Suppressor macrophage (primary cell): ENCODE measurements at places on chromosomes 1 and 21.

- no peak for DNase-seq
Observed at GRCh38 chr1:114387010-114387360, 124.0 kb downstream of the TRIM33 start.

DNA sequence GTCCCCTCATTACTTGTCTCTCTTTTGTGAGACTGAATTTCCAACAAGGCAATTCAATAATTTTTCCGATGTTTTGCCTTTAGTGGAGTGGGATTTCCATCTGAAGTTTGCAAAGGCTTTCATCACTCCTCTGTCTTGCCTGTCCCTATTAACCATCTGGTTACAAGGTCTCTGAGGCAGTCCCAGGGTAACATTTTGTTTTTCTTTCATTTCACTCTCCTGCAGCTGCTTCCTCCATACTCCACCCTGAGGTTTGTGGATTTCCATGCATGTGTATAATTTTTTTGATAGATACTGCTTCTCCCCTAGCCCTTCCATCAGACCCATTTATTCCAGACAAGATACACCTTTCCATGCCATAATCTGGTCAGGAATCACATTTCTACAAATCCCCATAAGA, 366.8 kb downstream of the PTBP2 start:
- no peak for DNase-seq

DNA sequence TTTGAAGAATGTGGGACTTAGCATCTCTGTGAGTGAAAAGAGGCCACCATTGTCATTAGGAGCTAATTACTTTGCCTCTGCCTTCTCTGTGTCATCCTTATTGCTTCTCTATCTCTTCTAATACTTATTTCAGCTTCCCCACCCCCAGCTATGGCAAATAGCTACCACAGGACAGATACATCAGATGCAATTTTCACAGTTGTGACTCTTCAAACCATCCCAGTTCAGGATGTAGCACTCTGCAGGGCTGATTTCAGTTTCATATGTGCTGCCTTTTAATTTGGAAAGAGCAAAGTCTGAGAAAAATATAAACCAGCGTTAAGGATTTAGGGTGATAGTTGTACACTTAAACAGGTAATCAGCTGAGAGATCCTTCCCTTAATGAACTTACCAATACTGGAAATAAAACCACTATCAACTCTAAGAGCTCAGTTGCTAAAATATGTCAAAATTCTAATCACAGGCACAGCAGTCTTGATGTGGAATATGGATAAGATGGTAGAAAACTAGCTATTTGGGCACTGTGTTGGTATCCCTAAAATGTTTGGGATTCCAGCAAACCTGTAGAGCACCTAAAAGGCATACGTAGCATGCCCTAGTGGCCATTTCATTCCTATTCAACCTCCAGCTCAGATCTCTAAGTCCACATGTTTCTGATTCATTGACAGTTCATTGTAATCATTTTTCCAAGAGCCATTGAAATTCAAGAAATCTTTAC, 148.4 kb downstream of the SYT2 start:
- no peak for DNase-seq

DNA sequence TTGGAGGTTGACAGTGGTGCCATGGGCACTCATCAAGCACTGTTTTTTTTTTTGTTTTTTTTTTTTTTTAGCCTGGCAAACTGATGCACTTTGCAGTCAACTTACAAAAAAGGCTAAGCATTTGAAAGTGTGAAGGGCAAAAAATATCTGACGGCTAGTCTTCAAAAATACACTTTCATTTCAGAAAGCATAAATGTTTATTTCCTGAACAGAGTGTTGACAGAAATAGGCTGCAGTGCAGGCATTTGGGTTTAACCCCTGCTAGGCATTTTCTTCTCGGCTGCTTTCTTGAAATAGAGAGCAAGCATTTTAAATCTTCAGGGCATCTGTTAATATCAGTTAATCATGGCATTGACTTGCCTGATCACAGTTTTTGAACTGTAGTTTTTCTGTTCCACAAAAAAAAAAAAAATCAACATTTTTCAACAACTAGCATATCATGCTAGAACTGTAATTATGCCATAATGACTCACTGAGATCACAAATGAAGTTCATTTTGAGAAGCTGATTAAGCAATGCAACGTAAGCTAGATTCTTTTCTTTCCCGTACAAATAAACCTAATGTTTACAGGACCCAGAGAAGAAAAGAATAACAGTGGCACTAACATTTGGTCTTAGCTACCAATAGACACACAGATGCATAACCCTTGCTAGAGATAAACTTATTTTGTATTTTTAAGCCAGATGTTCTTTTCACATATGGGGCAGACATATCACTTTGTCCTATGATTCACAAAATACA, 100.4 kb upstream of the USH2A start:
- no peak for DNase-seq

- peak; percentile 63 for DNase-seq
Observed at GRCh38 chr1:36156329-36157114, 562 bp downstream of the MAP7D1 start.

DNA sequence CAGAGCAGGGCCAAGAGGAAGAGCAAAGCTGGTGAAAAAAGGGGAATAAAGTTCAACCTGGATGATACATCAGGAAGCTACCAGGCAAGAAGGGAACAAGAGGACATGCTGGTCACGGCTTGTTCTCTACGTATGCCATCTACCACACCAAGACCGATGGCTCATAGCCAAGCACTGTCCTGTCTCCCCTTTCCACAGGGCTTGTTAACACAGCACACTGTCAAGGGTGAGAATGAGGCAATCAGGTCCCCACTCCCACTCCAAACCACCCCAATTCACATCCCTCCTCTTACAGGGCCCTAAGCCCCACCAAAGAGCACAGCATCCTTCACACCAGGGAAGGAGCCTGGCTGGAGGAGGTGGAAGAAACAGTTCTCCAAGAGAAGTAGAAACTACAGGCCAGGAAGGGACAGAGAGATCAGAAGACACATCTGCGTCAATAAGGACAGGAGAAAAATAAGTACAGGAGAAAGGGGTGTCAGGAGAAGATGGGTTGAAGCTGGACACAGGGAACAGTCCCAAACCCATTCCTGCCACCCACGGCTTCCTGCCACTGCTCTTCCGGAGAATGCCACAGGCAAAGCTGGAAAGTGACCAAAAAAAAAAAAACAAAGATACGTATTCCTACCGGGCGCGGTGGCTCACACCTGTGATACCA, 923 bp upstream of the SHC1 start:
- peak; percentile 41 for DNase-seq

- no peak for DNase-seq
Observed at GRCh38 chr1:227773558-227773957, 38.3 kb downstream of the SNAP47 start.

DNA sequence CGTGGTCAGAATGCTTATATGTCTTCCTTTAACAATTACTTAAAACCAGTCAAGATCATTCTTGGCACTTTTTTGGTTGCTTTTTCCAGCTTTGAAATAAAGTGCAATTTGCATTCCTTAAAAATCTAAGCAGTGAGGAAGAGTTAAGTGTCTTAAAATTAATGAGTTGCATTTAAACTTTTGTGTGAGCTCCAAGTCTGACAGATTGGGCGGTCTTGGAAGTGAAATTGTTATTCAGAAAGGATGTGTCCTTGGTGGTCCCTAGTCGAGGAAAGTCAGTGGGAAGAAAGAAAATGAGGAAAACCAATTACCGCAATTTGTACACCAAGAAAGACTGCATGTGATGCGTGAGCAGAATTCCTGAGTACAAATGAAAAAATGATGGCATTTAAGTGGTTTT, 132.5 kb downstream of the HHIPL2 start:
- DNase-seq = no peak

- no peak for DNase-seq
Observed at GRCh38 chr21:45957551-45957950, 24.0 kb upstream of the COL6A1 start.

GRCh38 chr1:191577213-191577612, 581.0 kb upstream of the RGS18 start:
- DNase-seq = no peak

DNA sequence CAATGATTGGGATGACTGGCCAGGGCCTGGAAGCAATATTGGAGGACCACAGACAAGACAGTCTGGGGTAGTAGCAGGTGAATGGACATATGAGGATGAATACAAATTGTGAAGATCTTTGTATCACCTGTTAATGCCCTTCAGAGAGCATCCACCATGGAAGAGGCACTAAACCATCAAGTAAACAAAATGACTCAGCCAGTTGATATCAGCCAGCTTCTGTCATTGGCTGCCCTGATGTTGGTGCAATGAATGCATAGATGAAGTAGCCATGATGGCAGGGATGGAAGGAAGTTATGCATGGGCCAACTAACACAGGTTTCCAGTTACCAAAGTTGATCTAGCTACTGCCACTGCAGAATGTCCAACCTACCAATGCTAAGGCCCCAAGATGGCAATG, 16.1 kb upstream of the ERI3 start:
- no peak for DNase-seq

- DNase-seq = no peak
Observed at GRCh38 chr1:204337036-204337429, 22.7 kb downstream of the PLEKHA6 start.

- no peak for DNase-seq
Observed at GRCh38 chr1:33097137-33097611, 16.2 kb downstream of the AZIN2 start.

GRCh38 chr1:172140591-172140990, 279.9 kb upstream of the C1orf105 start:
- DNase-seq = no peak

DNA sequence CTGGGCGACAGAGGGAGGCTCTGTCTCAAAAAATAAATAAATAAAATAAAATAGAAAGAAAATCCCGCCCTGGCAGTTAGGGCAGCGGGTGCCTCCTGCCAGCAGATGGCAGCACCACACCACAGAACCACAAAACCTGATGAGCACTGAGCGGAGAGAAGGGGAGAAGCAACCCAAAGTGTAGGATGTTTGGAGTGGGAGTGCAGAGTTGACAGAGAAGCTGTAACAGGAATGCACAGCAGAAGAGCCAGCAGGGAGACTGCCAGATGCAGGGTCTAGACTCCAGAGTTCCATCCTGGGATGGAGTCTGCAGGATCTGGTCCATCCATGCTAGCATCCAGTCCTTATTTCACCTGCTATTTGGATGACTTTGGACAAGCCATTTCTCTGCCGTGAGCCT, 29.7 kb upstream of the KIRREL1 start:
- peak; percentile 84 for DNase-seq

DNA sequence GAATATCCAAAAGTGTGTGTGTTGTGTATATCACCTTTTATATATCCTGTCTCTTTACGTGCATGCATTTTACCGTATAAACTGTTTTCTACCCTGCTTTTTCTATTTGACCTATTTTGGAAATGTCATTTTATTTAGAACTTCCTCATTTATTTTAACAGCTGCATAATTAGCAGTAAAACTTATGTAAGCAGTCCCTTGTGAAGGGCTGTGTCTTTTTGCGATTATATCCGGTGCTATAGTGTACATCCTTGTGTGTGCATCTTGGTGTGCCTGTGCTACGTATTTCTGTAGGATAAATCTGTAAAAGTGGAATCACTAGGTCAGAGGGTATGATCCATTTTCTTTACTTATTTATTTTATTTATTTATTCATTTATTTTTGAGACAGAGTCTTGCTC, 7.2 kb downstream of the LGALS8 start:
- DNase-seq = no peak

DNA sequence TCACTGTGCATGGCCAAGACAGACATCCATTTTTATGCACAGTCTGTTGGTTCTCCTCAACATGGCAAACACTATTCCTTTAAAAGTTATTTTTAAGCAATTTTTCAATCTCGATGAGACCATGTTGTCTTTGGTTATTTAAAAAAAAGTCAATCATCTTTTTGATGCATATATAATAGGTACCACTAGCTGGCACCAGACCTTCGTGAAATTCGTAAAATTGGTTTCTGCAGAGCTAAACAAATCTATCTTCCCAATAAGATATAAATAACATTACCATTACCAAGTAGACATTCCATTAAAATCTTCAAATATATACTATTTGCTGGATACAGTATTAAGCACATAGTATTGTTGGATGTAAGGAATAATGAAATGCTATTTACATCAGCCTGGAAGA, 220.0 kb upstream of the GREM2 start:
- no peak for DNase-seq

GRCh38 chr1:74895411-74895810, 162.5 kb downstream of the TYW3 start:
- no peak for DNase-seq
